ENCODE measurements at places on chromosomes 2 and 18.

DNA sequence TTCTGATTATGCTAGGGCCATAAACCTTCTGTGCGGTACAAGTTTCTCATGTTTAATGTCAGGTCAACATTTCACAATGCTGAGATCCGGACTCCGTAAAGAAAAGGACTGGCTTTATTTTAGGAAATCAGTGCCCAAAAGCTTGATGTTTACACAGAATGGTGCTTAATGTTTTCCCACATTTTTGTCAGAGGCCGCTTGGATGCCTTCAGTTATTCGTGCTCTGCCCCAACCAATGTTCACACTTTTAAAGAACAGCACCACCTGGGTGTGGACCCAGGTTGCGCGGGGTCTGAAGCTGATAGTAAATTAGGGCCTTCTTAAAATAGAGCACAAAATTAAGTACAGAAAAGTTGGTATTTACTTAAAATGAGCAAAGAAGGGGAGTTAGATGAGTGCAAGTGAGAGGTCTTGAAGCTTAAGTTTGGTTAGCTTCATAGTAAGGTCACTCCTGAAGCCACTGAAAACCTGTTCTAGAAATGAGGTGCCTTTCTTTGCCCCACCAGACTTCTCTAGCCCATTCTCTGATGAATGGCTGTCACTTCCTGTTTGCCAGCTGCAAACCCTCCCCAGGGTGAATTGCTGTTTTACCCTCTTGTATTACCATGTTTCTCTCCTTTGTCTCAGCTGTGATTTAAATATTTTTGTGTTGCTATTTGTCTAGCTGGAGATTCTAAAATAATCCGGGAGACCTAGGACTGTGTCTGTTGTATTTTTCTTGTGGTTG, 20.5 kb downstream of the SLC3A1 start:
- no peak for DNase-seq

- no peak for DNase-seq
These were observed 218.4 kb upstream of the FN1 start for GRCh38 chr2:215654148-215654819.

GRCh38 chr2:163665817-163666216, 70.0 kb downstream of the FIGN start:
- no peak for DNase-seq

DNA sequence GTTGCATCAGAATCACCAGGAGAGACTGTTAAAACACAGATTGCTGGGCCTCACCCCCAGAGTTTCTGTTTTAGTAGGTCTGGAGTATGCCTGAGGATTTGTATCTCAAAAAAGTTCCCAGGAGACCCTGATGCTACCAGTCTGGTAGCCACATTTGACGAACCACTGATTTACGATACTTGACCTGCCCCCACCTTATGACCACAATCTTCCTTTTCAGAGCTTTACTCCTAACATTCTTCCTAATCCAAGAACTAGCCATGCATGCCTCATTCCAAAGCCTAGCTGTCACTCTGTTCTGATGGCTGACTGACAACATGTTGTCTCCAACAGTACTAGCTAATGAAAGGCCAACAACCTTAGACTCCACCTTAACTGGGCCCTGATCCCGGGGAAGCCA, 191.4 kb downstream of the MBD2 start:
- no peak for DNase-seq

- DNase-seq = no peak
These were observed 136.0 kb upstream of the SERTAD2 start for GRCh38 chr2:64789466-64790320.

- DNase-seq = no peak
These were observed 84.0 kb downstream of the HDAC4 start for GRCh38 chr2:239316562-239317465.

DNA sequence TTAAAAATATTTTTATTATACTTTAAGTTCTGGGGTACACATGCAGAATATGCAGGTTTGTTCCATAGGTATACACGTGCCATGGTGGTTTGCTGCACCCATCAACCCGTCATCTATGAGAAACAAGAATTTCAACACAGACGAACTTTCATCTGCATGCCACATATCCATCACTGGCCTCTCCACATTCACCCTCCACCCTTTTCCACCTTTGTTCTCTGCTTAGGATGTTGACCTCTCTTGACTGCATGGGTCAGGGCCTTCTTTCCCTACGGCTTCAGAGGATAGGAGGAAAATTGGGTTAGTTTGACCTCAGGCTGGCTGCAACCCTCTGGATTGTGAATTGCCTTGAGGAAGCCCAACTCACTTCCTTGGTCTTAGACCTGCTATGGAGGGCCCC, 260.9 kb downstream of the MREG start:
- no peak for DNase-seq

GRCh38 chr2:205858881-205859441, 176.7 kb downstream of the NRP2 start:
- no peak for DNase-seq

DNA sequence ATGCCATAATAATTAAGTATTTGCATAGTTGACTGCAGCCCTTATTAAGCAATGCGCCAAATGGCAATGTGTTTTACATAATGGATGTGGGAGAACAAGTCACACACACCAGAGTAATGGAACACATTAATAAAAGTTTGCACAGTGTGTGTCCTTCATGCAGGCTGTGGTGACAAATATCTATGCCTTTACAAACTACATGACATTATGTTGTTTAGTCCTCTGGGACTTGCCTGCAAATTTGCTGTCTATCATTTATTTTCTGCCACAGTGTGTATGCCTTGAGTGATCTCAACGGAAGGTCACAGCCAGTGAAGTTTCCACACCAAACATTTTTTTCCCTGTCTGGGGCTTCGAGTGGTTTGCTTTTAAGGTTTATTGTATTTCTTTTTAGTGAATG, 175.2 kb upstream of the TMEFF2 start:
- no peak for DNase-seq
